ENCODE measurements at places on chromosomes 1 and 21.

GRCh38 chr1:35808450-35809113, 766 bp downstream of the AGO4 start:
- peak; percentile 23 for DNase-seq

GRCh38 chr1:208455821-208456220, 211.6 kb upstream of the PLXNA2 start:
- DNase-seq: peak; percentile 4

GRCh38 chr1:3707298-3707938, 44.8 kb upstream of the CCDC27 start:
- no peak for DNase-seq

- no peak for DNase-seq
Observed at GRCh38 chr1:62180639-62181038, 14.0 kb upstream of the L1TD1 start.

- peak; percentile 13 for DNase-seq
Observed at GRCh38 chr21:41627428-41627827, 119.5 kb upstream of the TMPRSS2 start.

- no peak for DNase-seq
Observed at GRCh38 chr1:180933141-180933540, 20.4 kb downstream of the KIAA1614 start.

DNA sequence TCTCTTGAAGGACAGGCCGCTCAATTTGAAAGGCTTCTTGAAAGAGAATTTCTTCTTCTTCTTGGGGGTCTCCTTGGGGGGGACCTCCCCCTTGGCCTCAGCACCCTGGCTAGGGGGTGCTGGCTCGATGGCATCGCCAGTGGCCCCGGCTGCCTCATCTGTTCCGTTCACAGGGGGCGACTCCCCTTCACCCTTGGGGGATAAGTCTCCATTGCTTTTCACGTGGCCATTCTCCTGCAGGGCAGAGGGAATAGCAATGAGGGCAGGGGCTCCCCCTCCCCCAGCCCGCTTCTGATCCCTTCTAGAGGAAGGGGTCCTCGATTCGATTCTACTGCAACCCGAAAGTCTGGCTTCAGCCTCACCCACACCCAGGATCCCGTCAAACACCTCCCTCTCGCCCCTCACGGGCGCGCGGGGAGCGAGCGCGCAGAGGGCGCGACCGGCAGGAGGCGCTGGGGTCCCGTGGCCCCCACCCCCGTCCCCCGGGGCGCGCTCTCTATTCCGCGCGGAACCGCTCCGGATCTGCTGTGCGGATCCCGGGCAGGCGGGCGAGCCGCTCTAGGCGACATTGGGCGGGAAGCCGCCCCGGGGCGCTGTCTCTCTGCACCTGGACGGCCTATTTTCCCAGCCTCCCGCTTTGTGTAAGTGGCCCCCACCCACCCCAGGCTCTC, 1.0 kb downstream of the MARCKSL1 start:
- DNase-seq: peak; percentile 37

DNA sequence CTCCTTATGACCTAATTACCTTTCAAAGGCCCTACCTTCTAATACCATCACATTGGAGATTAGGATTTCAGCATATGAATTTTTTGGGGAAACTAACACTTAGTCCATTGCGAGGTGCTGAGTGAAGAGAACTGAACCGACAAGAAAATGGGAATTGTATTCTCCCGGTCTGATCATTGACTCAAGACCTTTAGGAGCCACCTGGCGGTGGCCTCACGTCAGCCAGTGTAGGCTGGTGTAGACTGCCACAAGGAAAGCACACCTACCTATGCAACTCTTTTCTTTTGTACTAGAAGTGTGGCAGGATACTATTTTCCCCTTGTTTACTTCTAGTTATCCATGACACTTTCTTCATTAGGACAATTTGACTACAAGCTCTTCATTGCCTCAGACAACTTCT, 333.5 kb upstream of the B3GALT2 start:
- no peak for DNase-seq

GRCh38 chr1:58789996-58790660, 6.3 kb upstream of the JUN start:
- no peak for DNase-seq

- peak; percentile 71 for DNase-seq
Observed at GRCh38 chr1:204560590-204561150, 44.5 kb downstream of the MDM4 start.

GRCh38 chr1:171850651-171851350, 9.5 kb downstream of the DNM3 start:
- no peak for DNase-seq

- no peak for DNase-seq
Observed at GRCh38 chr1:5274527-5274926, 620.1 kb downstream of the AJAP1 start.

- no peak for DNase-seq
Observed at GRCh38 chr21:16215663-16216183, 485.9 kb downstream of the USP25 start.

DNA sequence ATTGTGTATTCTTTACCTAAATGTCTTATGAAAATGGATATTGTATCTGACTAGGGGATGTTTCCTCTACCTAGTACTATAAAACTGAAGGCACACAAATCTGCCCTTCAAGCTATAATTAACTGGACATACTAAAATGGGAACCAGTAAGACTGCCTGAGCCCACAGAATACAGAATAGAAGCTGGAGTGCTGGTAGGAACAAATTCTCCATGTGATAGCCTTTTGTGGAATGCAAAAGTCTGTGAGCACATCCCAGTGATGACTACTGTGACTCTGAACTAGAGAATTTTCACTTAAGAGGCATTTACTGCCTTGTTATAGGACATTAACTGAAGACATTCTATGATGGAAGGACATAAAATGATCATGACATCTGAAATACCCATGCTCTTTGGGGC, 30.3 kb downstream of the KIFAP3 start:
- no peak for DNase-seq

GRCh38 chr1:156490401-156491032, 10.1 kb downstream of the MEF2D start:
- no peak for DNase-seq

- peak; percentile 76 for DNase-seq
Observed at GRCh38 chr1:94093996-94094395, 27.0 kb downstream of the ABCA4 start.

- DNase-seq: no peak
Observed at GRCh38 chr1:30275926-30276764, 447.2 kb downstream of the MATN1 start.

DNA sequence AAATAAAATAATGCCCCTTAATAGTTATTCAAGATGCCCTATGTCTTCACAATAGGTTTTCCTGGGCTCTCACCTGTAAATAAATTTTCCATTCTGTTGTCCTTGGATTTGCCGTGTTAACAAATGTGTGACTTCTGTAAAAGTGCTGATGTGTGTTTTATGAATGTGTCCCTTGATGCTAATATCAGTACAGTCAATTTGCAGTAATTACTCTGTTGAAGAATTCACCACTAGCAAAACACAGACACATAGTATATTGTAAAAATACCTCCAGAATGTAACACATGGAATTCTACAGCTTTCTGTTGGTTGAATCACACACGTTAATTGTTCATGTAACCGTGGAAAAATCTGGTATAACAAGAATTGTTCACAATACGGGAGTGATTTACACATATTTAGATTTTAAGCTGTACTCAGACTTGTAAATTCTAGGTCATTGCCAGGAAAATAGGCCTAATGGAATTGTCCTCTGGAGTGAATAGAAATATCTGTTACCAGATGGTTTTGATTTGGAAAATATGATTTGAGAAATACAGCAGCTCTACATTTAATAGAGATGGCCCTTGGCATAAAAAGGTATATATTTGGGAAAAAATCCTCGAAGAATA, 36.7 kb upstream of the KCNK2 start:
- no peak for DNase-seq

GRCh38 chr1:87462894-87463293, 134.2 kb downstream of the LMO4 start:
- DNase-seq: no peak

DNA sequence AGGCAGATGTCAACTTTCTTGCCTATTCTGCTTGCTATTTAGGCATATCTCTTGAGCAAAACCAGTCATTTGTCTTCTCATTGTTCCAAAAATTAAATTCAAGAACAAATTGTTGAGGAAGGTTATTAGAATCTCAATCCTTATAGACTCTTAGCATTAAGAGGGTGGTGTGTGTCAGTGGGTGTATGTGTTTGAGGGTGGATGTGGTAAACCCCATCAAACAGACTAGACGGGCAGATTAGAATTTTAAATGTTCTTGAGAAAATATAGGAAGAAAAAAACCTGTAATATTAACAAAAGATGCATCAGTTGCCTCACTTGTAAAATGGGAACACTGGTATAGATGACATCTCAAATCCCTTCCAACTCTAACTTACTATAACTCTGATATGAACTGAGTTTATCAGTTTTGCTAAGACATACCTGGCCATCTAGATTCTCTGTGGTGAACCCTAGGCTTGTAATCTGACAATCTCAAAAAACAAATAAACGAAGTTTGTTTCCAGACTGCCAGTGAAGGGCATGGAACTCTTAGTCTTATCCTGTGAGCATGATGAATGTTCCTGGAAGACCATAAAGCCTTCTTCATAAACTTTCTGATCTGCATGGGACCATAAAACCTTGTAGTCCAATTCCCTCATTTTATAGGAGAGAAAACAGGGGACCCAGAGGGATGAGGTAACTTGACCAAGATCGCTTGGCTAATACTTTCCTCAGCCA, 176.3 kb upstream of the SGIP1 start:
- no peak for DNase-seq

DNA sequence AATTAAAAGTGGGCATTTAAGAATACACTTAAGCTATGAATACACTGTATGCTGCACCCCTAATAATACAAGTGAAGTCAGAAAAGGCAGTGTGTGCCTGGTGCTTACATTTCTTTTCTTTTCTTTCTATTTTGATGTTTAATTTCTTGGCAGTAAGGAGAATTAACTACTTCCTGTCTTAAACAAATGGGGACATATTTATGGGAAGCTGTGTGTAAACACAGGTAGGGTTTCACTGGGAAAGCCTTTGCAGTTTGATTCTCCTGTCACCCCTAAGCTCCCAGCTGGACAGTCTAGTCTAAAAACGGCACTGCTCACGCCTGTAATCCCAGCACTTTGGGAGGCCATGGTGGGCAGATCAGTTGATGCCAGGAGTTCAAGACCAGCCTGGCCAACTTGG, 146.0 kb downstream of the MIS18A start:
- no peak for DNase-seq

- DNase-seq: no peak
Observed at GRCh38 chr1:177088966-177089365, 75.5 kb downstream of the ASTN1 start.

GRCh38 chr1:21294266-21294989, 4.2 kb upstream of the ECE1 start:
- DNase-seq: peak; percentile 31

DNA sequence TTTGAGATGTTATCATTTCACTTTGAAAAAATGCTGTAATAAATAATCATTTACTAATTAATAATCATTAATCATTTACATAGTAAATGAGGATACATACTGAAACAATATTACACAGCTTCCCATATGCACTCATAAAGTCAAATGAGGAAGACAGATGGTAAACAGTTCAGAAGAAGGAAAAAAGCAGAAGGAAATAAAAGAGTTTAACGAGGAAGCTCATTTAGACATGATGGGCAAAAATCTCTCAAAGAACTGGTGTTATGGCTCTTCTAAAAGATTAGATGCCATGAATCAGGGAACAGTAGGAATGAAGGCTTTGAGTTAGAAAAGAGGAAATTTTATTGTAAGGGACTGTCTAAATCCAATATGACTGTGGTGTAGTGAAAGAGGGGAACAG, 347.6 kb downstream of the PTPRC start:
- no peak for DNase-seq

- DNase-seq: no peak
Observed at GRCh38 chr1:42142894-42143675, 10.1 kb upstream of the GUCA2B start.

DNA sequence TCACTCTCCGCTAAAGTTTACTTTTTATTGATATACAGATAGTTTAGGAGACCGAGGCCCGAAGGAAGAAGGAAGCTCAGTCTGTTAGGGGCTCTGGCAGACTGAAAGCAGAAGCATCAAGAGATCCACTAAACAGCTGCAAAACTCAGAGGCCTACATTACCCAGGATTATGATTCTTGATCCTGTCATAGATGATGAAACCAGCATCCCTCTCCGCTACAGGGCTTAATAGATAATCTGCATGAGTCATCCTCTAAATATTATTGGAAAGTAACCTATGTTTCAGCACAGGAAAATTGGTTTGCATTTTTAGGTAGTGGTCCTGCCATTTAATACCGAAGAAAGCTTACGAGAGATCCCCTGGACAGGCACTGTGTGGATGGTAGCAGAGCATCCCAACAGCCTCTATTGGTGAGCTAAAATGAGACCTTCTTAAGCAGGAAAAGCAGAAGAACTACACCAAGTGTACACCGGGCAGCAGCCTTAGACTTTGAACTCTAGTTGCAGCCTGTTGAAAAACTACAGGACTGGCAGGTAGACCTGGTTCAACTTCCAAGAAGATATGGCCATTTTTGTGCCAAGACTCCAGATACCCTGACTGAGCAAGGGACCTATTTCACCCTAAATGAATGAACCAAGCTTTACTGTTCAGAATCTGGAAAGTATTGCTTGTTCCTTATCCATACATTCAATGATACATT, 6.8 kb downstream of the CASQ2 start:
- no peak for DNase-seq

DNA sequence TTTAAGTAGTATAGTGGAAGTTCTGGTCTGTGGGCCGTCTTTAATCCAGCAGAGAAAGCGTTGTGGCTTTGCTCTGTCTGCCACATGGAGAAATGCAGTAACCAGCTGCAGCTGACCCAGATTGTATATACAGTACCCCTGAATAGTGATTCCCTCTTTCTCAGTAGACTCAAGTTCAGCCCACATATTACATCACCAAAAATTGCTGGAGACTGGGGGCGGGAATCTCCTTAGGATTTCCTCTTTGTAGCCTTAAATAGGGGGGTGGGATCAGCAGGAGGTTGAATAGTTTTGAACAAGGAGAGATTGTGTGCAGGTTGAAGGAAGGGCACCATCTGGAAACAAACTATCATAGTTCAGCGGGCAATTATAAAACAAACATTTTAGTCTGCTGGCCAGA, at the start of gene ANGPTL1:
Gene ANGPTL1 (minus strand): TSS at position 134 of the 400 bp plus-strand sequence. CDS start 5,301 bp downstream, outside the sequence.
- peak; percentile 68 for DNase-seq

- peak; percentile 39 for DNase-seq
Observed at GRCh38 chr21:16633831-16634459, 878.9 kb upstream of the CXADR start.

DNA sequence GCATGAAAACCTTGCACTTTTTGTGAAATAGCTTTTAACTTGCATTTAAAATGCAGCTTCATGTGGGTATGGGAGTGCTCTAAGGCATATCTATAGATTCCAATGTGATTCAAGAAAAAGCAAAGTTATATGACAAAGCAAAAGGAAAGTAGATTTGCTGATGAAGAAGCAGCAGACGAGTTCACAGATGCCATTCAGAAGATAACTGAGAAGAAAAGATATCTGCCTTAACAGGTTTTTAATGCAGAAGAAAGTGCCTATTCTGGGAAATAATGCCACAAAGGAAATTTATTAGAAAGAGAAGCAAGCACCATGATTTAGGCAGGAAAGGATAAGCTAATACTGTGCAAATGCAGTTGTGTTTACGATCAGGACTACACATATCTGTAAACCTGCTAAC, 68.1 kb downstream of the PHTF1 start:
- no peak for DNase-seq

- DNase-seq: no peak
Observed at GRCh38 chr1:231209531-231209930, 31.5 kb upstream of the GNPAT start.

GRCh38 chr1:36217670-36218069, 6.6 kb upstream of the THRAP3 start:
- DNase-seq: peak; percentile 39

Measured in fibroblast of lung (primary cell).